Liver (tissue), 10 donors: ENCODE measurements at places on chromosomes 3 and 15. TPM values are rescaled to one million over a fixed set of nuclear protein-coding genes. Genes with fewer than 3 reads are reported as not detected.

The TMEM40 gene
- total RNA-seq: 0.79 TPM

DNA sequence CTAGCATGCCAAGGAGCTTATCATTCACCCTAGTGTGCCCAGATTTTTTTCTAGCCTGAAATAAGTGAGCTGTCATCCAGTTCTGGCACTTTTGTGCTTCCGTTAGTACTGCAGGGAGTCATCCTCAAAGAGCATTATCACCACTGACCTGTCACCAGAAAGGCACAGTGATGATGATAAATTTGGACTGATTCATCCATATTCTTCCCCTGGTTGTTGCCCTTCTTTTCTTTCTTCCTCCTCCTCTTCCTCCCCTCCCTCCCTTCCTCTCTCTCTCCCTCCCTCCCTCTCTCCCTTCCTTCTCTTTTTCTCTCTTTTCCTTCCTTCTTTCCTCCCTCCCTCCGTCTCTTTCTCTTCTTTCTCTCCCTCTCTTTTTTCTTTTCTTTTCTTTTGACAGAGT, 21.3 kb downstream of the SLC35G2 start:
- no peak for DNase-seq

- no peak for DNase-seq
Observed at GRCh38 chr15:60259469-60259868, 138.3 kb downstream of the ANXA2 start.

The GADL1 gene
- not detected for total RNA-seq

The GOLGA6L7 gene
- not detected for total RNA-seq

DNA sequence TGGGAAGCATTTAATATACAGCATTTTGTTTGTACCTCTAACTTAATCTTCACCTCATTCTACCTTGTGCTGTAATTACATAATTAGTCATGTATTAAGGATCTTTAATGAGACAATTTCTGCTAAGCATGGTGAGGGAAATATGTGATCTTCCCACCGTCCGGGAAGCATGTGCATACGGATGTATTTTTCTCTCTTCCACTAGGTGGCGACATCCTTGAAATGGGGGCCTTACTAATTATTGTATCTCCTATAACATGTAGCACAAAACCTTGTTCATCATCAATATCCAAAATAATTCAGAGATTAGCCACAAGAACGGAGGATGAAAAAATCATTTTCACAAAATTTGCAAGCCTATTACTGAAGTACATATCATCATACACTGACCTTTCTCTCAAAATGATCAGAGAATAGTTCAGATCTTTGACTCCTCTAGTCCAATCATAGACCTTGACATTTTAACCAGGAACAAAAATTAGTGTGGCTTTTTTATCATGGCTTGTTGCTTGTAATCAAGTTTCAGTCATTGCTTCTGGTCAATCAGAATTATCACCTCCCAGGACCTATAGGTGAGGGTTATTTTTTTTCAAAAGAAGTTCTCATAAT, 148.9 kb upstream of the GBE1 start:
- no peak for DNase-seq

- no peak for DNase-seq
Observed at GRCh38 chr3:21551019-21551418, 200.0 kb downstream of the ZNF385D start.

DNA sequence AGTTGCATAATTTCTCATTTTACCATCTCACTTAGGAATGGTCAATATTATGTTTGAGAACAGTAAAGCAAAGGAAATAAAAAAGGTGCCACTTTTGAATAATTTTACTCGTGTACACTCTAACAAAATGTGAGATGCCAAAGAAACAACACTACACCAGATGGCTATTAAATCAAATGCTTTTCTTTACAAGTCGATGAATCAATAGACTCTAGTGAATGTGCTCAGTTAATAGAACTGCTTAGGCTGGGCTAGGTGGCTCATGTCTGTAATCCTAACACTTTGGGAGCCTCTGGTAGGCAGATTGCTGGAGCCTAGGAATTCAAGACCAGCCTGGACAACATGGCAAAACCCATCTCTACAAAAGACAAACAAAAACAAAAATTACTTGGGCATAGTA, 87.9 kb downstream of the ZNF609 start:
- no peak for DNase-seq

GRCh38 chr3:188943591-188943990, 228.2 kb upstream of the TPRG1 start:
- DNase-seq: no peak

The CRTAP gene
- total RNA-seq: 34.9 TPM

DNA sequence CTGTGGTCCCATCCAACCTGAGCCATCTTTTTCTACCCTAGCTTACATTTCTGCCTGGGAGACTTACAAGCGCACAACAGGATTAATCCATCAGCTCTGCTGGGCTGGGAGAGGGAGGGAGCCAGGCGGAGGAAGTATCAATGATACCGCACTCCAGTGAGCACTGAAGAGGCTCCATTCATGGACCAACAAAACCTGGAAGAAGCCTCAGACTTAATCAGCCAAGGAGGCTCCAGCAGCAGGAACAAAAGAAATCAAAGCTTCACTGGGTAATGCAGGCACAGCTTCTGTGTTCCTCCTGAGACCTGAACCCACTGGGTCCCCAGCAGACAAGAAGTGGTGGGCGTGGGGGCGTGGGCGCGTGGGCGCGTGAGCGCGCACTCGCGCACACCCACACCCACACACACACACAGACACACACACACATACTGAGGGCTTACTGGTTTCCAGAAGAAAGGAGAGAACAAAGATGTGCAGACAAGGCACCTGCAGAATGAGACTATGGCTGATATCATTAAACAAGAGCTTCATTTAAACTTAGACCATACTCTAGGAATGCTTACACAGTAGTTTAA, 87.0 kb upstream of the BOC start:
- DNase-seq: no peak

GRCh38 chr3:129942296-129942695, 32.2 kb upstream of the TRH start:
- DNase-seq: peak; percentile 66

GRCh38 chr15:80211976-80212375, 40.0 kb downstream of the CTXND1 start:
- no peak for DNase-seq
